Astrocyte (in vitro differentiated cells and primary cell): ENCODE measurements at places on chromosomes 4 and X.
A peak's percentile ranks its signal among the peaks of the same experiment; 100 is the strongest.

DNA sequence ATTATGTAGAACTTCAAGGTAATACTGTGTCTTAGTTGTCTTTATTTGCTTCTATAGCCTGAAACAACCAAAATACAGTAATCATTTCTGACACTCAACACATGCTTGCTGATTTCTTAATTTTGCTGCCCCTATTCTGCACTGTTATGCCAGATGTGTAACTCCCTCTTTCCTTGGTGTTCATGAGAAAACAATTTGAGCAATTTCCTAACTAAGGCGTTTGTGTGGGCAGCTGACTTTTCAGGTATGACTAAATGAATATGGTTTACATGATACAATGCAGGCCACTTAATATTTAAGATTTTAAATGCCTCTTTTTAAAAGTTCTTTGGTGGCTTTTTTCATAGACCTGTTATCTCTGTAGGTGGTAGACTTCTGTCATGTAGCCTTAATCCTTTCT, 46.1 kb upstream of the CENPE start:
- no peak for DNase-seq

GRCh38 chr4:43238585-43238984, 346.1 kb downstream of the GRXCR1 start:
- no peak for DNase-seq

- peak; percentile 6 for DNase-seq
Measured at GRCh38 chr4:10530137-10530786, 73.0 kb upstream of the ZNF518B start.

- DNase-seq = no peak
Measured at GRCh38 chrX:150483356-150483985, 85.0 kb upstream of the MTM1 start.

DNA sequence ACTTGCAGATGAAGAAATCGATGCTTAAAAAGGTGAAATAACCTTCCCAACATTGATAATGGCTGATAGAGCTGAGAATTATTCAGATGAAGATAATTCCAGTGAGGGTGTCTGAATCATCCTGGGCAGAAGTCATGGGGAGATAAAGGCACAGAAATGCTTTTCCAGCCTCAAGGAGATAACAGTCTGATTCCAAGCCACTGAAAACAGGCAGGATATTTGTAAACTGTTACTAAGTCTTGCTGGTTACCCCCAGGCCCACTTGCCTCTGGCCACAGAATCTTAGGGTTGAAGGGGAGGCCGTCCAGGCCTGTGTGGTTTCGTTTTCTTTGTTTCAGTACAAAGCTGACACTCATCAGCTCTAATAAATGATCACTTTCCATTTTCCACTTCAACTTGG, 158.5 kb downstream of the SH3KBP1 start:
- DNase-seq = peak; percentile 50

- DNase-seq = peak; percentile 80
Measured at GRCh38 chrX:41452565-41453356, 5.6 kb downstream of the NYX start.

DNA sequence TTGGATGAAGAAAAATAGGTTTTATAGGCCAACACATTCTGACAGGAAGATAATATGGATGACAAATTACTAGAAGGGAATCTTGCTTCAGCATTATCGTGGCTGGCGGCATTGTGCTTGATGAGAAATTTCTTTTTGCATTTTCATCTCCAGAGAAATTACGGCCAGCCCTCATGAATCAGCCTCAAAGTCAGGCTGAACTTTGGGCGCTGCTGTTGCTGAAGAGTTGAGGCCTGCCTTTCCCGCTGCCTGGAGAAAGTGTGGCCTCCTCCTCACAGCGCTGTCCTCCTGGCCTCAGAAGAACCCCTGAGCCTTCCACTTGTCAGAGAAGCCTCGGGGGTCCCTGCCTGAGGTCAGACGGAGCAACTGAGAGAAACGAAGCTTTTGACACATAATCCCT, 272.4 kb upstream of the KCNIP4 start:
- no peak for DNase-seq

DNA sequence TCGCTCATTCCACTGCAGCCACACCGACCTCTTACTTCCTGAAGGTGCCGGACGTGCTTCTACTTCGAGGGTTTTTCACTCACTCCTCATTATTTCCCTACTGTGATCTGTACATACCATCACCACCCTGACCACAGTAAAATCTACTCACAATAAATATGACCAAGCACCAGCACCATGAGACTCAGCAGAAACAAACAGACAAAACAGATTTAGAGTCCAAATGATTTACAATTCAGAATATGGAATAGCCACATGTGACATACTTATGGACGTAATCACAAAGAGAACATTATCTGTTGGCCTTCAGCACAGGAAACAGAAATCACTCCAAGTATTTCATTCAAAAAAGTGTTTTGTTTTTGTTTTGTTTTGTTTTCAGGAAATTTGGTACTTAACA, 16.1 kb upstream of the KLB start:
- DNase-seq = no peak

GRCh38 chrX:133265331-133265730, 47.2 kb upstream of the TFDP3 start:
- DNase-seq = peak; percentile 34

- peak; percentile 8 for DNase-seq
Measured at GRCh38 chrX:111823128-111823527, 52.9 kb upstream of the TRPC5OS start.

- no peak for DNase-seq
Measured at GRCh38 chr4:68349279-68349648, 626 bp downstream of the YTHDC1 start.

DNA sequence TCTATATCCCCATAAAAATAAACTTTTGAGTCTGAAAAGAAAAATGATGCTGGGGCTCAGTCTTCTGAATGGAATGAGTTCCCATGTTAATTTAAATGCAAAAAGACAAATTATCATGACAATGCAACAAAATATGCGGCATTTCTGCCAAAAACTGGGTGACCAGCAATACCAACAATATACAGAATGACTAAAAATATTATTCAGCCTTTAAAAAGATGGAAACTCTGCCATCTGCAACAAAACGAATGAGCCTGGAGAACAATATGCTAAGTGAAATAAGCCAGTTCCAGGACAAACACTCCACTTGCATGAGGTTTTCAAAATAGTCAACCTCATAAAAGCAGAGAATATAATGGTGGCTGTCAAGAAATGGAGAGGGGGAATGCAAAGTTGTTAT, 558.5 kb downstream of the IL15 start:
- DNase-seq = peak; percentile 57

DNA sequence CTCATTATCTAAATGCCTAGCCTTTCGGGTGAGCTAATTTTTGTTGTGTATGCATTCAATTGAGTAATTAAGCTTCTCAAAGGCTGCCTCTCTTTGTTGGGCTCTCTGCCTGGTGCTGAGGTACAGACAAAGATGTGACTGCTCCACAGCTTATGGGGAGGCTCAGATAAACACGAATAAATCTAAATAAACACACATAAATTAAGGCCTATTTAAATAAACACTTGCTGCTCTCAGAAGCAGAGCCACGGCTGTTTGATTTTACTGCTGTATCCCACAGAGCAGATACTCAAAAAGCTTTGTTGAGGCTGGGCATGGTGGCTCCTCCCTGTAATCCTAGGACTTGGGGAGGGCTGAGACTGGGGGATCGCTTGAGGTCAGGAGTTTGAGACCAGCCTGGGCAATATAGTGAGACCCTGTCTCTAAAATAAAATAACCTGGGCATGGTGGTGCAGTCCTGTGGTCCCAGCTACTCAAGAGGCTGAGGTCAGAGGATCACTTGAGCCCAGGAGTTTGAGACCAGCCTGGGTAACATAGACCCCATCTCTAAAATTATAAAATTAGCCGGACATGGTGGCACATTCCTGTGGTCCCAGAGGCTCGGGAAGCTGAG, 8.4 kb upstream of the CD99 start:
- no peak for DNase-seq

GRCh38 chrX:44432641-44433040, 89.2 kb upstream of the EFHC2 start:
- DNase-seq = no peak

DNA sequence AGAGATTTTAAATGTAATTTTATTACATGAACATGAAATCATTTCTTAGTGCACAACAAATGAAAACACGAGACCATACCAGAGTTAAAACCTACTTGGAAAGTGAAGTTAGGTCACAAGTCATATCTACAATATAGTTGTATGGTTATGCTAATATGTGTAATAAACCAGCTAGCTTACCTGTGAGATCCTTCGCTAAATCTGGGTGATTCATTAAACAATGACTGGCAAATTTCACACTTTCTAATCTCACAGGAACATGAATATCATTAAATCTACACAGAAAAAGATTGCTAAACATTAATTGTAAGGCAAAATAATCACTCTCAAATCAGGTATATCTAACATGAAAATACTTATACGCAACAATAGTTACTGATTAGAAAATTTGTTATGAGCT, 67.6 kb downstream of the PDS5A start:
- DNase-seq = no peak

DNA sequence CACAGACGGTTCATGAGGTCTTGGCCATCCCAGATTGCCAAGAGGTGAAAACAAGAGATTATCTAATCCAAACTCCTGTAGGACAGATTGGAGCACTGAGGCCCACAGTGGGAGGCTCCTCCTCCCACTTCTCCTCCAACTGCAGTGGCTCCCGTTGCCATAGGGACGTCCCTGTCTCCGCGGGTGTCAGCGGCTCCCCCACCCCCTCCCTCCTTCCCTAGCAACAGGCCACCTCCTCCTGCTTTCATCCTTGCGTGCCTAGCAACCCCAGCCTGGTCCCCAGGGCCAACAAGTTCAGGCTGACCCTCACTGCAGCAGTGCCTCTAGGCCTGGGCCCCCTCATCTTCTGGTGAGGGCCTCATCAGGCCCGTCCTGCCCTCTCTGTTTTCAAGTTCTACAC, 6.8 kb upstream of the IQSEC2 start:
- no peak for DNase-seq

DNA sequence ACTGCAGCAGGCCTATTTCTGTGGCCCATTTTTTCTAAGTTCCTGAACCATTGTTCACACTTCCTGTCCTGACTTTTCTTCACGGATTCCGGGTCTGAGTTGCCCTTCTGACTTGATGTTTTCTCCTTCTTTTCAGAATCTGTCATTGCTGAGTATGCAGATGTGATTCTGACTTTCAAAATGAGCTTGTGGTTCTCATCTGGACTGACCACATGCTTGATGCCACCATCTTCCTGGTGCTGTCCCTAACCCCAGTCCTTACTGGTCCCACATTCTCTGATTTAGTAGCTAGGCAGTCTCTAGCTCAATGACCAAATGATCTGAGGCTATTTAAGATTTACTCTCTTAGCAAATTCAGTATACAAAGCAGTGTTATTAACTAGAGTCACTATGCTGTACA, 822.3 kb upstream of the TENM3 start:
- no peak for DNase-seq

- DNase-seq = no peak
Measured at GRCh38 chr4:64200001-64200555, 209.2 kb downstream of the TECRL start.

GRCh38 chrX:40709395-40709794, 25.9 kb downstream of the MED14 start:
- DNase-seq = no peak

DNA sequence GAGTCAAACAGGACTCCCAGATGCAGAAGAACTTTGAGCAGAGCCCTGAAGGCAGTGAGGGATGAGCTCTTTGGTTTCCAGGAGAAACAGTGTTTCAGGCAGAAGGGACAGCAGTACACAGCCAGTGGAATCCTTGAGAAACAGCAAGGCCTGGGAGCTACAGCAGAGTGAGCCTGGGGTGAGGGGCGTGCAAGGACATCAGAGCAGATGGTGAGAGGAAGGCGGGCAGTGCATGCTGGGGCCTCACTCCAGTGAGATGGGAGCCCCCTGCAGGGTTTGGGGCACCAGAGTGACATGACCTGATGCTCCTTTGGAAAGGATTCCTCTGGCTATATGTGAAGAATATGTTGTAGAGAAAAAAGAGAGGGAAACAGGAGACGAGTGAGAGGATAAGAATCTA, 98.1 kb upstream of the EGFL6 start:
- no peak for DNase-seq

DNA sequence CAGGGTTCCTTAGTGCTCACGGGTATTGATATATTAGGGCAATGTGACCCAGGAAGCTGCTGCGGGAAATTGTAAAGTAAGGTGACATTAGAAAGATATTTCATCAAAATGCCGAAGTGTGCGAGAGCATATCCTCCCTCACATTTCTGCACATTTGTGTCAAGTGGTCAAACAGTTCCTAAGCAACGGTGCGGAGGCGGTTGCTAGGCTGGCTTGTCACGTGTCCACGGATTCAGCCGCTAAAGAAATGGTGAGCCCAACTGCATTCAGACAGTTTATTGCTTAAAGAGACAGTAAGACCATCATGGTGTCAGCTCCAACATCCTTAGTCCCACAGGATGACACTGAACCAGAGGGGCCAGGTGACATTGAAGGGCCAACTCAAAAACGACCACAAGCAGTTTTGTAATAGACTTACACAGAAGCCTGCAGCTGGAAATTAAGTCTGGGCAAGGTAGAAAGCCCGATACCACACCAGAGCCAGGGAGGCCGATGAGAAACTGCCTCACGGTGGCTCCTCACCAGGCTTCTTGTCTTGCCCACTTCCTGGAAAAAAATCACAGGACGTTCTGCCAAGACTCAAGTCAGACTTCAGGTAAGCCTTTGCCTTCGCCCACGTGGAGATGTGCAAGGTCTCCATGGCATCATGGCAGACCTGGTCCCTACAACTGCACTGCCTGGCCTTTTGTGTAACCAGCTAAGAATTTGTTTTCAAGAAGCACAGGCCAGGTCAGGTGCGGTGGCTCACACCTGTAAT, 50.4 kb downstream of the USP11 start:
- peak; percentile 62 for DNase-seq

GRCh38 chr4:98491899-98492559, 166.4 kb downstream of the TSPAN5 start:
- DNase-seq = peak; percentile 92

DNA sequence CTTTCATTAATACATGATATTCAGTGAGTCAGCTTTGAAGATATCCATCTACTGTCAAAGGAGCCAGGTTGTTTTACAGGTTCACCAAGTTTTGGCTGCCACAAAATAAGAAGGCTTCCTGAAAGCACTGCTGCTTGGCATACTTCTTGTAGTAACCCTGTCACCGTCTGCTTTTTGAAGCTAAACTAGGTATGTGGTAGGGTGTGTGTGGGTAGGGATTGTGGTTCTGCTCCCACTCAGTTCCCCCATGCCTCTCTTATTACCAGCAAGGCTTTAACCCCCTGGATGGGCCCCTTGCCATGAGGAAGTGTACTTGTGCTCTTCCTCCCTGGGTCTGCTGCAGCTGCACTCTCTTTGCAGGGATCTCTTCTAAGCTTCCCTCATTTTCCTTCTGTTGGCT, 191.2 kb downstream of the BANK1 start:
- DNase-seq = peak; percentile 36

- no peak for DNase-seq
Measured at GRCh38 chrX:110056419-110056818, 53.5 kb downstream of the TMEM164 start.

GRCh38 chrX:1316527-1316926, 20.1 kb upstream of the IL3RA start:
- no peak for DNase-seq
